ENCODE measurements at places on chromosomes 4 and X.

GRCh38 chrX:112654871-112655270 is 24.9 kb downstream of the LHFPL1 start:
- no peak for DNase-seq

- no peak for DNase-seq
These were observed 102.6 kb upstream of the SCML1 start for GRCh38 chrX:17634542-17635207.

DNA sequence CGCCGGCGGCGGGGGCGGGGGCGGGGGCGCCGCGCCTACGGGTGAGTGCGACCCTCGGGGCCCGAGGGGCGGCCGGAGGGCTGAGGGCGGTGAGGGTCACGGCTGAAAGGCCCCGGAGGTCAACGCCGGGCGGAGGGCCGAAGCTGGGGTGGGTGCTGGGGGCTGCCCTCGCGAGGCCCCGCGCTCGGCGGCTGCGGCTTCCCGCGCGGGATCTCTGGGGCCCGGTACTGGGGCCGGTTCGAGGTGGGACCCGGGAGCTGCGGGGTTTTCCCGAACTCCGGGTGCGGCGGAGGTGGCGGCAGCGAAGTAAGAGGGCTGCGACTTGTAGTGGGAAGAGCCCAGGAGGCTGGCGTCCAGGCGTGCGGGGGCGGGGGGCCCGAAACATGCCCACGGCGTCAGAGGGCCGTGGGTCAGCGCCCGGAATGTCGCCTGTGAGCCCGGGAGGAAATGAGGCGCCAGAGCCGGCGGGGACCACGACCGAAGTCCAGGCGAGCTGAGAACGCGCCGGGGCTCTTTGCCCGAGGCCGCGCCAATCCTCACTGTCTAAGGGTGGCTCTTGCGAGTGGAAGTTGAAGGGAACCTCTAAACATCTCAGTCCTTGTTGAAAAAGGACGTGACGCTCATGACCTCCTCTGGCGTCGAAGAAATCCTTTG is 407 bp downstream of the IL13RA1 start:
- no peak for DNase-seq

GRCh38 chr4:1255699-1256098 is 6.8 kb upstream of the CTBP1 start:
- DNase-seq, result no peak

- DNase-seq, result no peak
These were observed 7.7 kb downstream of the SASH3 start for GRCh38 chrX:129787336-129788055.

GRCh38 chr4:24774452-24774851 is 20.9 kb upstream of the SOD3 start:
- no peak for DNase-seq

GRCh38 chr4:186885289-186885688 is 161.6 kb upstream of the FAT1 start:
- DNase-seq, result no peak

DNA sequence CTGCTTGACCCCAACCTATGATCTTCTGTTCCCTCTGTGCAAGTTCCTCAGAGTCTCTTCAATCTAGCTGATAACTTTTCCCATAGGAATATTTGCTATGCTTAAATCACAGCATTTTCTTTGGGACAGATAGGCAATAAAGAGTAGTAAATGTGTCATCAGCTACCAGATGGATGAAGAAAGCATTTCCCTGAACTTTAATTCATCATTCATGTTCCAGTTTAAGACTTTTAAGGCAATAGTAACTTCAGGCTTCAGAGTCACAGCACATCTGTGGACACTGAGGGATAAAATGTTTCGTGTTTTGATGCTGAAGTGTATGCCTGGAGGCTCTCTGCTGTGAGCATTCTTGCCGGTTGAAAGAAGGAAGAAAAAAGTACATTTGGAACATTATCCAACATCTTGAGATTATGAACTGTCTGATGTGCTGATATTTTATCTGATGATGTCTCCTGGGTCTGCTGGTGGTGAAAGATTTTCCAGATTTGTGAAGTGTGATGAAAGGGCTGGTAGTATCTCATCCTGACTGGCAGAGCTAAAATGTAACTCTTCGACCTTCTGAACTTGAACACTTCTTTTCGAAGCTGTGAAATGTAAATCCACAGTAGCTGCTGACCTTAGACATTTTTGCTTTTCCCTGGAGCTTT is 133.7 kb downstream of the DCLK2 start:
- no peak for DNase-seq

DNA sequence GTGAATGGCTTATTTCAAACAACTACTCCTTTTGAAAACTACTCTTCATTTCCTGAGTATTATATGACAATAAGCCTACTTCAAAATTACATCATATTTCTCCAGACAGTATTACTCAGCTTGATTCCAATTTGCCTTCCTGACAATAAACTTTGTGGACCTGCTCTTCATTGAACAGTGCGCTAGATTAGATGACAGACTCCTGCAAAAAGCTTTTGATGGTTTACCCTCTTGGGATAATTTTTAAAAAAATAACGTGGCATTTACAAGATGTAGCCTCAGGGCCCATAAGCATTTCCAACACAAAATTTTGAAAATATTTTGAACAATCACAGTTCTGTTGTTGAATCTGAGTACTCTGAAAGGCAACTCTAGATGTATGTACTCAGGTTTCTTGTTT is 25.9 kb downstream of the MGAT4D start:
- DNase-seq, result no peak

GRCh38 chrX:85084770-85085393 is 81.2 kb downstream of the APOOL start:
- DNase-seq, result no peak

DNA sequence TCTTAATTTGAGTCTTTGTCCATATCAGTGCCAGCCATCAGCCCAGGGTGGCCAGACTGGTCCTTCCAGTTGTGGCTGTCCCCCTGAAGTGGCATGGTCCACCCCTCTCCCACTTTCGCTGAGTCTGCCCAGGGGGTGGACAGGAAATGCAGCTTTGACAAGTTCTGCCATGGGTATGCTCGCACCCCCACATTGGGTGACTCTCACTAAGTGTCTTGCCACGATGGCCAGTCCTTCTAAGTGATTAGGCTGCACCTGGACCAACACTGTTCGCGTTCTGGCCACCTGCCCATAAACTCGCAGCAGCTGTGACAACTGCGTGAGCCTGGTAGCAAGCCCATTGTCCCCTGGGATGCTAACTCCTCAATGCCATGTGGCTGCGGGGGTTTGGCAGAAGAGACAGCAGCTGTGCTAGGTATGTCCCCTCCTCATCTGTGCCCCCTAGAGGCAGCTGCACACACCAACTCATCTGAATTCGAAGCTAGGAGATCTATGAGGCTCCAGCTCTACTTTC is 10.0 kb upstream of the LNX1 start:
- DNase-seq, result no peak

- DNase-seq, result no peak
These were observed 81.2 kb downstream of the ABLIM2 start for GRCh38 chr4:8077181-8078108.

DNA sequence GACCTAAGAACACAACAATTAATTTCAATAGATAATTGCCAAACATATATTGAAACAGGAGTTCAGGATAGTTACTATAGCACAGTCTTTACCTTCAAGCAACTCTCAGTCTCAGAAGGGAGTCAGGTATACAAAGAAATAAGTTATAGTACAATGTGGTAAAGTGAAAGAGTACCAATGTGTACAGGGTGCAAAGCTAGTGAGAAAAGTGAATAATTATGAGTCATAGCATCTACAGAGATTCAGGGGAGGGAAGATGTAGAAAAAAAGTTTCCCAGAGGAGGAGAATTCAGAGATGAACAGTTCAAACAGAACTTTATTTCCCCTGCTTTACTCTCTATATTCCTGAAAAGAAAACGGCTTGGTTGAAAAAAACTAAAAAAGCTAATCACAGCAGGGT is 22.7 kb upstream of the DKK2 start:
- no peak for DNase-seq

DNA sequence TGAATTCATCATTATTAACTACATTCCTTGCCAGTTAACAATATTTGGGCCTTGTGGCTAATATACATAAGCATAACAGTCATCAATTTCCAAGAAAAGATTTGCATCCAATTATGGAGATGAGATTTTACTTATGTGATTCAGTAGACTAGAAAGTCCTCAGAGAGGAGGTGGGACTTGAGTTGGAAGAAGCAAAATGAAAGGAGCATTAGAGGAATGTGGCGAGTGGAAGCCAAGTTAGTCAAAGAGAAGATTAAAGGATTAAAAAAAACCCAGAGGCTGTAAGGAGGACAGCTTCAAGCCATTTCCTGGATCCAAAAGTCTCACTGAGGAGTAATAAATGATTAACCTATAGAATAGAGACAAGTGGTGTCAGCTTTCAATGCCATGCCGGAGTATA is 1099.4 kb upstream of the IGFBP7 start:
- DNase-seq, result no peak

DNA sequence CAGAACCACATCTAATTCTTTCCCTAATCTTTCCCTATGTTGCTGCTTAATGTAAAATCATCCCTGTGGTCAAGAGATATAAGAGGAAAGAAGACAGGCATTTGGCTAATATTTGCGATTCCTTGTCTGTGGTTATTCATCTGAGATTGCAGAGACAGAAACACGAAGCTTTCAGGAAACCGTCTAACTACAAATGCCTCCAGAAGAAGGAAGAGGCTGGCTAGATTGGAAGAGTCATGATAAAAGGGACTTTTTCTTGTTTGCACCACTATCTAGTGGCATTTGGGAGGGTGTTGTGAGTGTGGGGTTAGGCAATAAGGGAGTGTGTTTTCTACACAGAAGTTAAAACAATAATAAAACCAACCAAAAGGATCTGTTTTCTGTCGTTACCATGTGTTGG is 43.9 kb downstream of the TMEM154 start:
- no peak for DNase-seq

- no peak for DNase-seq
These were observed 77.2 kb upstream of the SLC34A2 start for GRCh38 chr4:25578432-25578831.

- no peak for DNase-seq
These were observed 6.5 kb downstream of the TMEM150C start for GRCh38 chr4:82555276-82555675.

DNA sequence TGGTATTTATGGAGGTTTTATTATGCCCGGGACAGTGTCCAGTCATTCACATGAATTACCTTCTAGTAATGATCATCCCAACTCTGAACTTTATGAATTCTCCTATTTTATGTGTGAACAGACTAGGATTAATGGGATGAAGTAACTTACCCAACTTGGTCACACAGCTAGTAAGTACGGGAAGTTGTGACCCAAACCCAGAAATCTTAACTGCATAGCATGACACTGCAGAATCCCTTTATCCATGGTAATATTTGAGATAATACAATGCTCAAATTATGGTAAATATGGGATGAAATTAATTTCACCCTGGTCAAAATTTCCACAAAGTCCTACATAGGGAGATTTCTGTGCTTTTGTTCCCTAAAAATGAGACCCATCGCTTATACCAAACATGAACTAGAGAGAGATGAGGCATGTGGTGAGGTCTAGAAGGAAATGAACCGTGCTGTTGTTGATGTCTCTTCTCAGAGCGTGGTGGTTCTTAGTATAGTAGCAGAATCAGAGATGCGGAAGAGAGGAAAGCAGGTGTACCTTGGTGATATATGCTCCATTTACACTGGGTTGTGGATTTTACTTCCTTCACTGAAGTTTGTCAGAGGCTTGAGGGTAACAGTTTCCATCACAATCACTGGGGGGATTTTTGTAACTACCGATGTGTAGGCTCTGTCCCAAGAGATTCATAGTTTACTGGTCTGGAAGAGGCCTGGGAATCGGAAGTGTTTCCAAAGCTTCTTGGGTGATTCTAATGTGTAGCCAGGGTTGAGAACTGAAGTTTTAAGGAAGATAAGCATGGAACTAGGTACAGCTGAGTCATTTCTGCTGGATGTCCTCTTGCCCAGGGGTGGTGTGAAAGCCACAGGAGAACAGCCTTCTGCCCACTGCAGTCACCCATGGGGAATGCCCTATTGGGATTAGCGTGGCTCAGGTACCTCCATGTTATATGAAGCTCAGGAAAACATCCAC is 30.2 kb upstream of the FAM9C start:
- DNase-seq, result no peak

DNA sequence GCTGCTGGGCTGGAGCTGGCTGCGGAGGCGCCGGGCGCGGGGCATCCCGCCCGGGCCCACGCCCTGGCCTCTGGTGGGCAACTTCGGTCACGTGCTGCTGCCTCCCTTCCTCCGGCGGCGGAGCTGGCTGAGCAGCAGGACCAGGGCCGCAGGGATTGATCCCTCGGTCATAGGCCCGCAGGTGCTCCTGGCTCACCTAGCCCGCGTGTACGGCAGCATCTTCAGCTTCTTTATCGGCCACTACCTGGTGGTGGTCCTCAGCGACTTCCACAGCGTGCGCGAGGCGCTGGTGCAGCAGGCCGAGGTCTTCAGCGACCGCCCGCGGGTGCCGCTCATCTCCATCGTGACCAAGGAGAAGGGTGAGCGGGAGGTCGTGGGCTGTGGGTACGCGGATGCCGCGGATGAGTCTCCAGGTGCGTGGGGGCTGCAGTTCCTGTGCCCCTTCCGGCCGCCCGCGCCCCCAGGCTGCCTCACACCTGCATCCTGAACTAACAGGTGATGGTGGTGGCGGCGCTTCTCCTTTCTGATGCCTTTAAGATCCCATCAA is 499 bp downstream of the CYP2U1 start:
- DNase-seq, result peak; percentile 11

DNA sequence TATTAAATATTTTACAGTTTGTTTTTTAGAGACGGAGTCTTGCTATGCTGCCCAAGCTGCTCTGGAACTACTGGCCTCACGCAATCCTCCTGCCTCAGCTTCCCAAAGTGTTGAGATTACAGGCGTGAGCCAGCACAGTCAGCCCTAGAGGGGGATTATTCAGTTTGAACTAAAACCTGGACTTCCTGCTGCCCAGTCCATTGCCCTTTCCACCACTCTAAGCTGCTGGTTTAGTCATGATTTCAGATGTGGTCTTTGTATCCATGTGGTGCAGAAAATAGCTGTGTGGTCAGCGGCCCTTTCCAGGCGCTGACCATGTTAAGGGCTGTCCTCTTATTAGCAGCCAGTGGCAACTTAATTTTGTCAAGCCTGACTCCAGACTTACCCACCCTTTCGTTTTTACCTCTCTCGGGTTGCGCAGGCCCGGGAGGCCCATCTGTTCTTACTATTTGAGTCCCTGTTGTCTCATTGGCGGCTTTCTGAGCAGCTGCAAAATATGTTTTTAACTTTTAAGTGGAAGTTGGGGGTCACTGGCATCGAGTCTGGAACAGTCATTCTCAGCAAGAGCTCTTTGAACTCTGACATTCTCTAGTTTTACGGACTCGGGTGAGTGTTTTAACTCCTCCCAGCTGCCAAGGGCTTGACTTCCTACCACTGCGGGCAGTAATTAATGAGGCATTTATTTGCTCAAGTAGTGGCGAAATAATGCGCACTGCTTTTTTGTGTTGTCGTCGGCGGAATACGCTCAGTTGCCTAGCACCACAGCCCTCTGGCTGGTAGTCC is 773 bp upstream of the VMA21 start:
- peak; percentile 10 for DNase-seq

DNA sequence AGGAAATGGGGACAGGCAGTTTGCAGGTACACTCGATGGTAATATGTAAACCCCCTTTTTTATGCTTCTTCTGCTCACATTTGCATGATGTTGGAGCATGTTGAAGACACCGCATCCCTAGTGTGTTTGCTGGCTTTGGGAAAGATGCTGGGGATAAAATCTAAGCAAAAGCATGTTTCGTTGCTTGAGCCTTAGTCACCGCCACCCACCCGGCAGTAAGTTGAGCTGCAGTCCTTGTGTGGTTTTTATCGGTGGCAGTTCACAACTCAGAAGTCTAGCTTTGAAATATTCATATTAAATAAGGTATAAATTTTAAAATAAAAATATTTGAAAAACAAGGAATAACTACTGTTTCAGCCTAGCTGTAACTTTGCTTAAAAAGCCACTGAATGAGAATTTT is 21.7 kb upstream of the MND1 start:
- no peak for DNase-seq

- peak; percentile 65 for DNase-seq
These were observed 10.3 kb downstream of the ATP5ME start for GRCh38 chr4:663438-664428.
